ENCODE measurements at places on chromosomes 7 and 10. TPM values are rescaled to one million over a fixed set of nuclear protein-coding genes. Genes with fewer than 3 reads are reported as not detected.

DNA sequence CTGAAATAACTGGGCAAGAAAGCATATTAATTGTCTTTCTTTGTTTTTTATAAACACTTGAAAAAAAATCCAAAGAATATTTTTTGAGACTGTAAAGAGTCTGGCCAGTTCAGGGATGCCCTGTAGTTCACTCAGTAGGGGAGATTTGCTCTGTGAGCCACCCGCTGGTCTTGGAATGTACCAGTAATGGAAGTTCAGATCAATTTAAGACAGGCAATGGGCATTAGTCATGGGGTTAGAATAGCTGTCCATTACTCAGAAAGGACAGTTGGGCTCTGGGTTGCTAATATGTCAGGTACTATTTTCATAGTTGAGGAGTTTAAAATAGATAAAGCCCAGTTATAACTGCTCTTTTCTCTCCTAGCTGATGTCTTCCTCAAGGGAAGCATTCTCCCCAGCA, 38.7 kb downstream of the A1CF start:
- DNase-seq, result peak; percentile 83

The TMEM236 gene
- total RNA-seq, result not detected

DNA sequence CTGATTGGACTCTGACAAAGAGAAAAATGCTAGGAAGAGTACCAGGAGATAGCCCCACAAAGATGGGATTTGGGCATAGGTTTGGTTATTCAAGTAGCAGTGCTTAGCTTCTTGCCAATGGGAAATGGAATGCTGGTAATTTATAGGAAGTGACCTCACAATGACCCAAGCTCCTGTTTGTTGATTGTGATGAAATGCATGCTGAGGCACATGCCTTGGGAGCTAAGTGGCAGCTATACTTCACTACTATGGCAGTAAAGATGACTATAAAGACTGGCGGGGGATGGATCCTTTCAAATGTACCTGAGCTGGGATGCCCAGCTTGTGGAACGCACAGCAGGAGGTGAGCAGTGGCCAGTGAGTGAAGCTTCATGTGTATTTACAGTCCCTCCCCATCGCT, 153.8 kb downstream of the ZNF22 start:
- no peak for DNase-seq

The IFIT1 gene
- 40.8 TPM for total RNA-seq

DNA sequence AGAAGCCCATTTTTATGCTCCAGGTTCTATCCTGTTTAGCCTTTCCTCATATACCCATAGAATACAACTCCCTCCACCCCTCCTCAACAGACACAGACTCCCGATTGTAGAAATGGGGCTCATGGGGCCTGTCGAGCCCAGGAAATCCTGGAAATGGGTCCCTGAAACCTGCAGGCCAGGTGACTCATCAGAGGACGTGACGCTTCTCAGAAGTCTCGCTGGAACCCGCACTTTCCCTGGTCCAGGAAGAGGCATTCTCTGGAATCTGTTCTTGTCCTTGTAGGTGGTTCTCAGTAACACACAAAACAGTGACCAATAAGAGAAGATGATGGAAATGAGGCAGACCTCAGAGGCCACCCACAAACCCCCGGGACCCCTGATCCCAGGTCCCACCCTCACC, 244.8 kb upstream of the PPP2R2D start:
- no peak for DNase-seq

DNA sequence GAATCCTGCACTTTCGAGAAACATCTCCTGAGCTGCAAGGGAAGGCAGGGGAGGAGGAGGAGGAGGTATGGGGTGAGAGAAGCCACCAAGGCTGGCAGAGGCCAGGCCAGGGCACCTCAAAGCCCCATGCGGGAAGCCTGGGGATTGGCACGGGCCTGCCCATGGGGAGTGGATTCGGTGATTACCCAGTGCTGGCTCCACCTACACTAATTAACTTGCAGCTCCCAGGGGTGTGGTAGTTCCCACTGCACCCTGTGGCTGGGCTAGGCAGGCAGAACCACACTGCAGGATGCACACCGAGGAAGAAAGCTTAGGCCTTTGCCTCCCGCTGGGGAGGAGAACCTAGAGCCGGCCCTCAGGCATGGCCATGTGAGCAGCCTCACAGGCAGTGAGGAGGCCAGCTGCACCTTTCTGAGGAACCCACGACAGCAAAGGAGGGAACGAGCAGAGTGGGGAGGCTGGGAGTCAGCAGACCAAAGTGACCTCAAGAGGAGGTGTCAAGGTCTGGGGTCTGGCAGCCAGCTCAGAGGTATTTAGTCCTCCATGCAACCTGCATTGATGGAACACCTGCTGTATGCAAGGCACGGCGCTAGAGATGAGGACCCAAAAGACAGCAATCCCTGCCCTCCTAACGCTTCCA, 27.2 kb downstream of the GRID1 start:
- DNase-seq, result no peak

The CD36 gene
- total RNA-seq, result not detected

The FAM25A gene
- 12.0 TPM for total RNA-seq

DNA sequence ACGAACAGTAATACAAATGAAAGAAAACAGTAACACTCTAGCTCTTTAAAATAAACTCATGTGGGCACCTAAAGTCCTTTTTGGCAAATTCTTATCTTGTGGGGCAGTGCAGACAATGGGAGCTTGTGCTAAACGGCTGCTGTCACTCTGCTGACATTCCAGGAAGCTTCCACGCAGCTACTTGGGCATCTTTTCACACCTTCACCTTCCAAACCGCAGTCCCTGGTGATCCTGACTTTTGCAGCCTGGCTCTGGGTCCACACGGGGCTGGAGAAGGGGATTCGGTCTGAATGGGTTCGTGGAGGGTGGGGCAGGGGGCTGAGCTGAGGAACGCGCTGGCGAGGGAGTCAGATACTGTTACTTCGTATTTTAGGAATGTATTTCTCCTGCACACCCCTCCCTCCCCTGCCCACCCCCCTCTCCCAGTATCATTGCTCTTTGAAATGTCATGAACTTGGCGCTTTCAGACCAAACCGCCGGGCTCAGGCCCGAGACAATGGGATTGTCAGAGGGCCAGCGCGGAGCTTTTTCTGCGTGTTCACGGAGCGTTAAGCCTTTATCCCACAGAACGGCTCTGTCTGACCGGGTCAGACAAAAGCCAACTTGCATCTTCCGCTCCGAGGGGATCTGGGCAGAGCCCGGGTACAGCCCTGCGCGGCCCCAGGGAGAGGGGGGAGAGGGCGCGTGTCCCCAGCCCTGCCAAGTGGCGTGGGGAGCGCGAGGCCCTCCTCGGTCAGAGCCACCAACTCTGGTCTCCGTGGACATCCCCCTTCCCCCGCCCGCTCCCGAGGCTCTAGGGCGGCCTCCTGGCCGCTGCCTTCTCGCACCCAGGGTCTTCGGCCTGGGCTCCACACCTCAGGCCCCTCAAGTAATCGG, 76.7 kb upstream of the EN2 start:
- DNase-seq, result no peak

The LOXL4 gene
- not detected for total RNA-seq

- DNase-seq, result no peak
Measured at GRCh38 chr10:75014516-75015230, 96.8 kb upstream of the SAMD8 start.

The ADGRA1 gene
- total RNA-seq, result not detected

GRCh38 chr10:10208196-10208595, 809.5 kb upstream of the CELF2 start:
- DNase-seq, result no peak

DNA sequence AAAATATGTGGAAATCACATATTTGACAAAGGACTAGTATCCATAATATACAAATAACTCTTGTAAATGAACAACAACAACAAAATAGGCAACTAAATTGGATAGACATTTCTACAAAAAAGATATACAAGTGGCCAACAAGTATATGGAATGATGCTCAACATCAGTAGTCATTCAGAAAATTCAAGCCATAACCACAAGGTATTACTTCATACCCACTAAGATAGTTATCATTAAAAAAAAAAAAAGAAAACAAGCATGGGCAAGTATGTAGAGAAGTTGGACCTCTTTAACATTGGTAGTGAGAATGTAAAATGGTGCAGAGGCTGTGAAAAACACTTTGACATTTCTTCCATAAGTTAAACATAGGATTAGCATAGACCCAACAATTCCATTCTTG, 80.8 kb downstream of the CYP26A1 start:
- no peak for DNase-seq

DNA sequence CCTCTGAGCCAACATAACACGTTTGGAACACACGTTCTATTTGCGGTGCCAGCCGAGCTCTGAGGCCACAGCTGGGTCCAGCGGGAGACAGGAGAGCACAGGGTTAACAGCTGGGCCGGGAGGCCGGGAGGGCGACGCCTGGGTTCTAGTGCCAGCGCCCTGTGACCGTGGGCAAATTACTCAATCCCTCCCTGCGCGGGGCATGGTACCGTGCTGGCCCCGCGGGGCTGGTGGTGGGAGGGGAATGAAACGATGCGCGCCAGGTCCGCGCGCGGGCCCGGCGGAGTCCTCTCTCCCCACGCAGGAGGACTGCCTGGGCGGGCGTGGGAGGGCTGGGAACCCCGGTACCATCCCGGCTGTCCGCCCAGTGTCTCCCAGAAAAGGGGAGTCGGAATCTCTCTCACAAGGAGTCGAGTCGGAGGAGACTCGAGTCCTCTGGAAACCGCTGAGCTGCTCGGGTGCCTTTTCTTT, 30.4 kb downstream of the LEP start:
- no peak for DNase-seq

DNA sequence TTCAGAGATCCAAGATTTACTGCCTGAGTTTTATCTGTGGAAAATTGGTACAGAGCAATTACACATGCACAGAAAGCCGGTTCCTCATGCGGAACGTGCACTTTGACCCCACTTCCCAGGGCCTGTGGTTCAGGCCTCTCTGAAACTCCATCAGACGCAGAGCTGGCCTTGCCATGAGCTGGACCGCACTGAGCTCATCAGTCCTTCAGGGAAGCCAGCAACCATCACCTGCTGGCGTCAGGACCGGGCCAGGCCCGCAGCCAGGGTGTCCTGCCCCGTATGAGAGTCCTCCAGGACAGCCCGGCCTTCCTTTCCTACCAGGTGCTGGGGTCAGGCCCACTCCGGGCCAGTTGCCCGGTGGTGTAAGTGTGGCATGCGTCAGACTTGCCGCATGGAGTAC, 446.5 kb upstream of the FOXK1 start:
- no peak for DNase-seq

The CPA2 gene
- 1.6 TPM for total RNA-seq

- DNase-seq, result peak; percentile 28
Measured at GRCh38 chr10:102744374-102745051, 765 bp downstream of the WBP1L start.

DNA sequence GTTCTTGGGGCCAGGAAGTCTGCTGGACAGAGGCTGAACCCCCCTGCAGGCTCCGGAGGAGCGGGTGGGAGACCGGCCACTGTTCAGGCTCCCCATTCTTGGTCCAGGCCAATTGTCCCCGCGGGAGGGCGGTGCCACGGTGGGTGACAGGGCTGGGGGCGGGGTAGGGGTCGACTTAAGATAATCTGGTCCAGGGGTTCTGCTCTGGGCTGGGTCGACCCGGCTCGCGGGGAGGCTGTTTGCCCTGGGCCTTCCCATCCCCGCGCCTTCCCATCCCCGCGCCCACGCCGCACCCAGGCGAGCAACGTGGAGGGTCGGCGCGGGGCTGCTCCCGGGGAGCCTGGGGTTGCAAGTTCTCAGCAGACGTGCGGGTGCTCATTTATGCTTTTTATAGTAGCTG, 7.3 kb upstream of the GLRX3 start:
- no peak for DNase-seq

The MMRN2 gene
- 0.12 TPM for total RNA-seq

GRCh38 chr10:51246156-51246555, 171.9 kb downstream of the PRKG1 start:
- DNase-seq, result no peak

DNA sequence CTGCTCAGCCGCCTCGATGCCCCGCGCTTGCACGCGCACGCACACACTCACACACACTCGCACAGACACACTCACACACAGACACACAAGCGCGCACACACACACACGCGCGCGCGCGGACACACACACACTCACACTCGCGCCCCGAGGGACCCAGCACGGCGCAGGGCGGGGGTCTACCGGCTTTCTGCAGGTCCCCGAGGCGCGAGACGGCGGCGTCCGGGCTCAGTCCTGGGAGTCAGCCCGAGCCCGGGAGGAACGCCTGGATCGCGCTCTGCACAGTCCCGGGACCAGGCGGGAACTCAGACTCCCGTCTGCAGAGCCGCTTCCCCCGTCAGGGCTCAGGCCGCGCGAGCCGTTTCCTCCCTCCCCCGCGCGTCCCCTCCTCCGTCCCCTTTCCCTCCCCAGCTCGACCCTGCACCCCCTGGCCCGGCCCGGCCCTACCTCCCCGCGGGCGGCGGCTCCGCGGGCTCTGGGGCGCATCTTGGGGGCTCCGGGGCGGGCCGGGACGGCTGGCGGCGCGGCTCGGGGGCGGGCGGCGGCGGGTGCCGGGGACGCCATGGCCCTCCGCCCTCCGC, 464 bp downstream of the DENND2A start:
- peak; percentile 49 for DNase-seq

DNA sequence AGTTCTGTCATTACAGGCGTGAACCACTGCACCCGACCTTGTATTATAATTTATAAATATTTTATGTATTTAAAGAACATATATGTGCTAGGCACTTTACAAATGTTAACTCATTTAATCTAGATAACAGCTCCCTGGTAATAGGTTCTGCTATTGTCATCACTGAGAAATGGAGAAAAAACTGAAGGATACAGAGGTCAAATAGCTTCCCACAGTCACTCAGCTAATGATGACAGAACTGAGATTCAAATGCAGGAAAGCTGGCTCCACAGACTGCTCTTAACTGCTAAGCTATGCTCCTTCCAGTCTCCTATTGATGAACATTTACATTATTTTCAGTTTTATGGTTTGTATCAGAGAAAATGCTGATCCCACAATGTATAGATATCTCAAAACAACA, 28.9 kb downstream of the NXPH1 start:
- DNase-seq, result no peak

The ZNF800 gene
- total RNA-seq, result 6.9 TPM

GRCh38 chr7:110442381-110442837, 648.5 kb upstream of the LRRN3 start:
- DNase-seq, result no peak

DNA sequence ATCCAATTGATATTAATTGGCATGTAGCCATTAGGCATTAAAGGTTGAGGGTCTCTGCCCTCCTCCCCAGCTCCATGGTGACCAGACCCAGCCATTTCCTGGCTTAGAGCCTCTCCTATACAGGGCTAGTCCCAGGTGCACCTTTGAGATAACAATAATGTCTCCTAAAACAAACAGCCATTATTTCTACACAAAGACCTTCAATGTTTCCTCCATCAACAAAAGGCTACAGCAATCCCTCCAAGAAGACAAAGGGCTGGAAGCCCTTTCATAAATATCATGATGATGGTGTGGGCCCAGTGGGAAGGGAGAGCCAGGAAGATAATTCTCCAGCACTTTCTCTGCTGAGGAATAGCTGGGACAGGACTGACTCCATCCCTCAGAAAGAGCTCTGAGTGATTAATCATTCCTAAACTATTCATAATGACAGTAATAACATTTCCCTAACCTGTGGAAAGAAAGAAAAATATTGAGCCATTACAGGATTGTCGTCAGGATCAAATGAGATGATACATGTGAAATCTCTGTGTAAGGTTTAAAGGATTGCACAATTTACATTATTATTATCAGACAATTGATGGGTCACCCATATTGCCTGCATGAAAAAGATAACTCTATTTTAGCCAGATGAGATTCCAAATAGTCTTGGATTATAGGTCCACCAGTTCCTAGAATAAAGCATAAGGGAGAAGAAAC, 10.2 kb downstream of the PKD2L1 start:
- DNase-seq, result no peak

The NANOS1 gene
- 11.3 TPM for total RNA-seq

GRCh38 chr10:15313843-15314242, 57.2 kb downstream of the FAM171A1 start:
- DNase-seq, result no peak
